GM18507 (cell line): ENCODE measurements at places on chromosomes 1 and 21.

DNA sequence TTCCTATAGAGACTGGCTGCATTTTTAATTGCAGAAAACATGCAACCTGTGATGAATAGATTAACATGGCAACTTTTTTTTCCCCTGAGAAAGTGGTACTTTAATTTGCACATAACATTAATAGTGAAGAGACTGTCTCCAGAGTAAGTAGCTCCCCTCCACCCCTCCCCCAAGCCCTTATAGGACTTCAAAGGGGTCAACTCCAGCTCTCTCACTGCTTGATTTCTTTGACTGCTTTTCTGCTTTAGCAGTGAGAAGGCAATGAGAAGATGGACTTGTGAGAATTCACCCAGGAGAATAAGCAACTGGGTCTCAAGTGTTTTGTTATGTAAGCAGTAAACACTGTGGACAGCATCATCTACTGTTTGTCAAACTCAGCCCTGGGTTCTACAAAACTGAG is 355.0 kb downstream of the CAMTA1 start:
- DNase-seq, result no peak

- DNase-seq, result no peak
These were observed 20.7 kb upstream of the SLC19A1 start for GRCh38 chr21:45562965-45563364.

GRCh38 chr1:197706601-197707000 is 68.7 kb downstream of the DENND1B start:
- no peak for DNase-seq

- DNase-seq, result no peak
These were observed 250.8 kb downstream of the KCNJ6 start for GRCh38 chr21:37665230-37666024.

DNA sequence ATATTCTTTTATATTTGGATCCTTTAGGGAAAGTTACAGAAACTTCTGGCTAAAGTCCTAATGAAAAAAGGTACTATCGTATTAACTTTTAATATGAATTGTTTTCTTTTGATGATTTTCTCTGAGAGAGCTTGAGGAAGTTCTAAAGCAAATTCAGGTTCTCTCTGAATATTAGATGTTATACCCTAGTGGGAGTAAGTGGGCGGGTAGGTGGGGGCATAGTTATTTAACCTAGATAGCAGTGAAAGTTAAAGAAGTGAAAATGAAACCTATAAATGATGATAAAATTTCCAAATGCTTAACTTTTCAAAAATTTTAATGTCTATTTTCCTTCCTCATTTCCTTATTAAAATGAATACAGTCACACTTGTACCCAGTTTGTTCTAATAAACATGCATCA is 26.2 kb upstream of the B3GALT2 start:
- DNase-seq, result no peak

- no peak for DNase-seq
These were observed 38.7 kb upstream of the RAP1GAP start for GRCh38 chr1:21707891-21708290.

- DNase-seq, result no peak
These were observed 2.9 kb upstream of the OR2T12 start for GRCh38 chr1:248306103-248306502.

- DNase-seq, result no peak
These were observed 13.8 kb upstream of the LDLRAP1 start for GRCh38 chr1:25529518-25530185.

DNA sequence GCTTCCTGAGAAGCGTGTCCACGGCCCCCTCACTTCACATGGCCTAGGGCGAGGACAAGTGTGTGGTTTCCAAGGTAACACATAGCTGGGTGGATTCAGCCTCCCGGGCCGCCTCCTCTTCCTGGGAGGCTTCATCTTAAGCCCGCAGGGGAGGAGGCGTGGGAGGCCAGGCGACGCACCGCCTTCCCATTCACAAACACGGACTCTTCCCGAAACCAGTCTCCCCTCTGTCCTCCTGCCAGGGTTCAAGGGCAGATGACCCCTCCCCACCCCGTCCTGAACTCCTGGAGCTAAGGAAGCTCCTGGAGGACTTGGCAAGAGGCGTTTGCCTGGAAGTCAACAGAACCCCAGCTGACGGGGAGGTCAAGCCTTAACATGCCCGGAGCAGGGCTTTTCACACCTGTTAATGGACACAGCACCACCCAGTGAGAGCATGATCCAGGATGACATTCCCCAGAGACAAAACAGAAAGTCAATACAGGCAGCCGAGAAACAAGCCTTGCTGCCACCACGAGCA is 56.7 kb downstream of the KCNN3 start:
- no peak for DNase-seq
